ENCODE measurements at places on chromosomes 3 and 15. TPM values are rescaled to one million over a fixed set of nuclear protein-coding genes. Genes with fewer than 3 reads are reported as not detected.

Gene GPR62
- under 0.01 TPM for total RNA-seq

Gene IP6K2
- total RNA-seq, result 33.8 TPM

Gene CYFIP1
- 90.5 TPM for total RNA-seq

Gene CCDC54
- total RNA-seq, result not detected

Gene ECE2
- total RNA-seq, result not detected

Gene CCDC80
- 17.3 TPM for total RNA-seq

Gene TRH
- total RNA-seq, result not detected

Gene C3orf49
- total RNA-seq, result not detected

Gene ALPK3
- 29.4 TPM for total RNA-seq

Gene HRG
- not detected for total RNA-seq

Gene CFAP20DC
- total RNA-seq, result 0.95 TPM

Gene LDHAL6B
- total RNA-seq, result not detected

Gene IL17RD
- 1.0 TPM for total RNA-seq

Gene SPG11
- 37.3 TPM for total RNA-seq

Gene CHRNA7
- total RNA-seq, result 0.17 TPM

Gene GOLGA8K
- 0.26 TPM for total RNA-seq

Gene ANKUB1
- not detected for total RNA-seq

Gene CFAP92
- 1.3 TPM for total RNA-seq

Gene NOX5
- total RNA-seq, result under 0.01 TPM

Gene GHSR
- total RNA-seq, result not detected

All from dermis lymphatic vessel endothelial cell (primary cell).